A549 treated with Mapracorat at 1 μM for 4 hours (cell line): ENCODE measurements at places on chromosomes 2 and 18. TPM values are rescaled to one million over a fixed set of nuclear protein-coding genes. Genes with fewer than 3 reads are reported as not detected.

The UGT1A9 gene
- total RNA-seq, result 3.7 to 5.0 TPM (median 4.1 TPM) in 5 replicates

The LRRC30 gene
- total RNA-seq, result not detected in 5 replicates

The VWC2L gene
- not detected in 5 replicates for total RNA-seq

The AGFG1 gene
- total RNA-seq, result 105 to 134 TPM (median 115 TPM) in 5 replicates

The TMEM87B gene
- 11.3 to 16.4 TPM (median 15.3 TPM) in 5 replicates for total RNA-seq

The G6PC2 gene
- total RNA-seq, result not detected in 5 replicates

The CDH7 gene
- total RNA-seq, result 0.05 TPM in 1 of 5 replicates, not detected in the others

The TWIST2 gene
- total RNA-seq, result 10.0 to 17.5 TPM (median 16.6 TPM) in 5 replicates

The C2orf78 gene
- not detected in 5 replicates for total RNA-seq

The ACVR1C gene
- total RNA-seq, result not detected in 5 replicates

The DSG1 gene
- total RNA-seq, result not detected in 5 replicates

The MLPH gene
- 250 to 327 TPM (median 305 TPM) in 5 replicates for total RNA-seq

The PASK gene
- 5.7 to 9.3 TPM (median 8.0 TPM) in 5 replicates for total RNA-seq

The DLX2 gene
- 0.33 to 0.97 TPM (median 0.52 TPM) in 5 replicates for total RNA-seq

The SRD5A2 gene
- total RNA-seq, result 0.03 to 0.04 TPM (median 0.03 TPM) in 3 of 5 replicates, not detected in the others

The CACNB4 gene
- 0.08 to 0.16 TPM (median 0.13 TPM) in 5 replicates for total RNA-seq
